ENCODE measurements at places on chromosomes 7 and 10. TPM values are rescaled to one million over a fixed set of nuclear protein-coding genes. Genes with fewer than 3 reads are reported as not detected.
A peak's percentile ranks its signal among the peaks of the same experiment; 100 is the strongest.

SH2B2 gene
- 0.89 TPM for polyA plus RNA-seq

VPS26A gene
- 44.4 TPM for polyA plus RNA-seq

LIPK gene
- polyA plus RNA-seq: not detected

PKD2L1 gene
- not detected for polyA plus RNA-seq

DNA sequence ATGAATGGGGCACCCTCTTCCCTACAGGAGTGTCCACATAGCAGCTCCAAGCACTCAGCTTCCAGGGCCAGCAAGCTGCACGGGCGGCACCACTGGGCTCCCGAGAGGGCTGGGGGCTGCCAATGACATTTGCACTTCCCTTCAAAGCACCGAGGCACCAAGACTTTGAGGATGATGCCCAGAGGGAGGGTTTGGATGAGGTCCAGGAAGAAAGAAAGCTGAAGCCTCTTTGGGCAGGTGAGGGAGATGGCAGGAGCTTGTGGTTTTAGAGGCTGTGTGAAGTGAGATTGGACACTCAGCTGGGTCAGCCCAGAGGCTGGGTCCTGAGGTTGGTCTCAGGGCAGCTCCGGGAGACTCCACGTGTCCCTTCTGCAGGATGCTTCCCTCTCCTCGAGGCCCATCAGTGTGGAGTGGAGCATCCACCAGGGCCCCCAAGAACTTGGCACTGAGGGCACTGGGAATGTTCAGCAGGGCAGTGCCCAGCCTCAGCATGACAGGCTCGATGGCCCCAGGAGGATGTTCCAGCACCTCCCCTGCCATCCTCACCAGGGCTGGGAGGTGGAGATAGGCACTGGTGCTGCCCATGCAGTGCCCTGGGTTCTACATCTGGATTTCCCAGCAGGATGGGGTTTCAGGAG is 54.9 kb upstream of the IGFBP3 start:
- DNase-seq: no peak

DNA sequence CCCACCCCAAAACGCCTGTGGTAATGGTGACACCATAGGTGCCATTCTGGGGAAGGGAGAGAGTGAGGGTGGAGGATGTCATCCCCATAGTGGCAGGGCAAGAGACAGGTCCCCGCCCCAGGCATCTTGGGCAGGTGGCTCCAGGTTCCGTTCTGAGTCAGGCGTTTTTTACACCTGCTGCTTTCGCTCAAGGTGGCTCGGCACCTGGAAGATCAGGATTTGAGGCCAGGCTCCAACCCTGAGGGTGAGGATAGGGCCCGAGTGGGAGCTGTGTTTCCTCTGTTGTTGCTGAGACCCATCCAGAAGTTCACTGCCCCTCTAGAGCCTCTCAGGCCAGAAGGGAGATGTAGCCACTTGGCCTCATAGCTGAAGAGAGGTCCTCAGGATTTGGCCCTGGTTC is 36.6 kb upstream of the DUSP5 start:
- no peak for DNase-seq

DNA sequence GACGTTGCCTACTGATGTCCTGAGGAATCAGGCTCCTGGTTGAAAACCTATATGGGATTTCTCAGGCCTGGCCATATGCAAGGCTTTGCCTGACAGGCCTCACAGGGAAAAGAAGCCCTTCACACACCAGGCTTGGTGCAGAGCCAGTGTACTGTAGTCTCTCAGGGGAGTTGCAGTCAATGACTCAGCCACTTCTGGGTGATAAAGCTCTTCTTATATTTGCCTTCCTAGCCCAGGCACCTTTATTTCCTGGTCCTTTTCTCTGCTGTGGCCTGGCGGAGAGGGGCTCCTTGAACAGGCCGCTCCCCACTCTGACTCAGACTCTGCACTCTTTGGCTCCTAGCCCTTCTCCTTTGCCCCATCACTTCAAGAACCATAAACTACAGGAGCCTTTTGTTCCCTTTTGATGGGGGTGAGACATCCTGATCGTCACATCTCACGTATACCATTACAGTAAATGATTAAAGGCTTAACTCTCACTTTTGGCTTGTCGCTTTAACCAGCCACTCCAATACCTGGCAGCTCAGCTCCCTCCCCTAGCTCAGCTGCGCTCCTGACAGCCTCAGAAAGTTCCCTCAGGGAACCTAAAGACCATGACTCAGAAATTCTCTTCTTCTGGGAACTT is 33.5 kb downstream of the DPY19L1 start:
- peak; percentile 41 for DNase-seq

DNA sequence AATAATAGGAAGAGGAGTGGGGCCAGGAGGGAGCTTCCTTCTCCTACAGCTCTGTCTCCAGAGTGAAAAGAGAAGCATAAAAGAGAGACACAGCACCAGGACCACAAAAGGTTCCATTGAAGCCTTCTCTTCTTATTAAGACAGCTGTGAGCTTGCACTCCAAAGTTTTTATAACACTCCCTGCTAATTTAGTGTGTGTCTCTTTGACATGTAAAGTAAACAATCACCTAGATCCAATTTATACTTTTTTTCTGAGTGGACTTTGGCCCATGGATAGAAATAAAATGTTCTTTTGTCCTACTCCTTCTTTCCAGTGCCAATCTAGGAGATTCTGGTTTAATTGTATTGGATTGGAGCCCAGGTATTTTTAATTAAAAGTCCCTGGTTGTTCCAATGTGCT is at the start of gene CYP2C8:
Gene CYP2C8 (minus strand): TSS at position 212 of the 400 bp plus-strand sequence. CDS start 95 bp downstream, at position 117.
- DNase-seq: no peak

GRCh38 chr7:148625342-148625741 is 34.8 kb downstream of the C7orf33 start:
- no peak for DNase-seq

GRCh38 chr10:25692761-25693160 is 241.3 kb upstream of the MYO3A start:
- DNase-seq: no peak

GRCh38 chr7:148954766-148955165 is 70.7 kb upstream of the EZH2 start:
- DNase-seq: no peak

GRCh38 chr7:144709066-144709465 is 126.8 kb downstream of the TPK1 start:
- no peak for DNase-seq

- DNase-seq: no peak
These were observed 54.1 kb downstream of the PLPP4 start for GRCh38 chr10:120511165-120511564.

GRCh38 chr7:122616951-122617350 is 82.0 kb downstream of the RNF133 start:
- DNase-seq: no peak

GRCh38 chr7:90119178-90119971 is 34.9 kb upstream of the STEAP1 start:
- no peak for DNase-seq

- DNase-seq: no peak
These were observed 724.0 kb downstream of the GRID1 start for GRCh38 chr10:85642421-85643170.

DNA sequence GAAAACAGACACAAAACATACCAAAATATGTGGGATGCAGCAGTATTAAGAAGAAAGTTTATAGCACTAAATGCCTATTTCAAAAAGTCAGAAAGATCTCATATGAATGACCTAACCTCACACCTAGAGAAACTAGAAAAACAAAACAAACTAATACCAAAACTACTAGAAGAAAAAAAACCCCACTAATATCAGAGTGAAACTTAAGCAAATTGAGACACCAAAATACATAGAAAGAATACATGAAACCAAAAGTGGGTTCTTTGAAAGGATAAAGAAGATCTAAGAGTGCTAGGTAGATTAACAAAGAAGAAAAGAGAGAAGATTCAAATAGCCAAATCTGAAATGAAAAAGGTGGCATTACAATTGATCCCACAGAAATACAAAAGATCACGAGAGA is 494.1 kb downstream of the SH2D4B start:
- no peak for DNase-seq

GRCh38 chr7:17680026-17680425 is 260.3 kb downstream of the SNX13 start:
- peak; percentile 59 for DNase-seq

DNA sequence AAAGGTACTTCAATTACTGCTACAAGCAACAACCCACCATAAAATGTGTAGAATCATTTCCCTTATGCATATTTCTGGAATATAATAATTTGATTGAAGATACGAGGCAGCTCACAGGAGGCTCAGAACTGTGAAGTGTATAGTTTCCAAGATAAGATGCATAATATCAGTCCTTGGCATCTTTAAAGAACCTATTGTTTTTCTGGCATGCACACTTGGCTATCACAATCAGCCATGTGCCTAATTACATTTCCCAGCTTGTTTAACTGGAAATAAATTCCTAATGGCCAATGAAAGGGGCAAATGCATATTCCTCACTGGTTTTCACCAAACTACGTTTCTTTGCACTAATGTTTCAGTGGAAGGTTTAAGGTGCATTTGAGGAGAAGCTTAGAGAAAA is 83.4 kb upstream of the LRRC18 start:
- DNase-seq: no peak

- DNase-seq: no peak
These were observed 40.6 kb downstream of the LDB3 start for GRCh38 chr10:86708783-86709380.

- no peak for DNase-seq
These were observed 39.2 kb upstream of the DNAJC1 start for GRCh38 chr10:22042557-22043326.

DNA sequence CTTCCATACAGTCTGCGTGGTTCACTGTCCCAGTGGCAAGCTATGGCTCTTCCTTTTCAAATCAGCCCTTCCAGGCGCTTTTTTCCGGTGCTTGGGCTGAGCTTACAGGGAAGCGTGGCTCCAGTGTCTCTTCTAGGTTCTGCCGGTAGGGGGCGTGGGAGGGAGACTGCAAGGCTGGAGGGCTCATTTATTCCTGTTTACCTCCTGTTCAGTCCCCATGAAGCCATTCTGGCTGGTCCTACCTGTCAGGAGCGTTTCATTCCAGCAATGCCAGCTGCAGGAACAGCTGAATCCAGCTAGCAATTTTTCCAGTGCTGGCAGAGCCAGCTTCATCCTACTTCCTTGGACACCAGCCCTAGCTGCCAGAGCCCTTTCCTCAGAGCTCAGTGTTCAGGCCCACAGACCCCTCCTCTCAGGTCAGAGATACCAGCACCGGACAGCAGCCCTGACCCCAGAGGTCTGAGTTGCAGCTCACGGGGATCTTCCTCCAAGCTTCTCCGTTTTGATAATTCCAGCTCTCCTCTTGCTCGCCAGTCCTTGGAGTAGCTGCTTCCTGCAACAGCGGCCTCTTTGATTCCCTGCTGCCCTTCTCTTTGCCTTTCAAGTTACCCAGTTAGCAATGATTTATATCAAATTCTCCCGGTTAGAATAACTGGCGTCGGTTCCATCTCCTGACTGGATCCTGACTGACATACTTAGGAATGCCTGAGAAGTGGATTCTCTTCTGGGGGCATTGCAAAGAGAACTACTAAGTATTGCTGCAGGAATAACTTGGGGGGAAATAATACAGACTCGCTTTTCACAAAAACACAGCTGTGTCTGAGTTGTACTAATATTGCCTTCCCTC is 129.8 kb downstream of the FRMD4A start:
- no peak for DNase-seq

- DNase-seq: no peak
These were observed 873.7 kb downstream of the NXPH1 start for GRCh38 chr7:9307131-9307530.

DNA sequence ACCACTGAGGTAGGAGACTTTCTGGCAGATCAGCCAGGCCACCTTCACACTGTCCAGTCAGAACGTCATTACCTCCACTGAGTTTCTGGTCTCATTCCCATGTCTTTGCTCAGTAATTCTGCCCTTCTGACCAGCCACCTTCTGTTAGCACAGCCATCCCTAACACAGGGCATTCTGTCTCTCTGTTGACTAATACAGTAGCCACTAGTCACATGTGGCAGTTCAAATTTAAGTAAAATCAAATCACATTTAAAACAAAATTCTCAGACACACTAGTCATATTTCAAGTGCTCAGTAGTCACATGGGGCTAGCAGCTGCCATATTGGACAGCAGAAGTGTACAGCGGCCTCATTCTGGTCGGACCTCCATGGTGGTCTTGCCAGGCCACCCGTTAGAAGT is 7.4 kb downstream of the CPSF4 start:
- DNase-seq: no peak

- no peak for DNase-seq
These were observed 25.1 kb upstream of the SGMS1 start for GRCh38 chr10:50648935-50649227.

DNA sequence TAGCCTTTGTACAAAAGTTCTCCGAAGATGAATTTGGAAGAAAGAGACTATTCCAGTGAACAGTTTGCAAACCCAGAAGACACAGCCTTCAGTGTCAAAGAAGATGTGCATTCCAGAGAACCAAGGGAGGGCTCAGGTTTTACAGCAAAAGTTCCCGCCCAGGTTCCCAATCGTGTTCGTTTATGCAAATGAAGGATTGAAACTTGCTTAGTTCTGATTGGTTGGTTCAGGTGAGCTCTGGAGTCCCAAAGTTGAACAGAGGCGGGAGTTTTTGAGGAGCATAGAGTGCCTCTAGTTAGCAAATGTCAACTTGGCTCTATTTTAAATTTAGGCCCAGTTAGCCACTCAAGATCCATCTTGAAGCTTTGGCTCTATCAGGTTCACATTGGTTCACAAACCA is 51.3 kb downstream of the TMEM270 start:
- DNase-seq: no peak

DNA sequence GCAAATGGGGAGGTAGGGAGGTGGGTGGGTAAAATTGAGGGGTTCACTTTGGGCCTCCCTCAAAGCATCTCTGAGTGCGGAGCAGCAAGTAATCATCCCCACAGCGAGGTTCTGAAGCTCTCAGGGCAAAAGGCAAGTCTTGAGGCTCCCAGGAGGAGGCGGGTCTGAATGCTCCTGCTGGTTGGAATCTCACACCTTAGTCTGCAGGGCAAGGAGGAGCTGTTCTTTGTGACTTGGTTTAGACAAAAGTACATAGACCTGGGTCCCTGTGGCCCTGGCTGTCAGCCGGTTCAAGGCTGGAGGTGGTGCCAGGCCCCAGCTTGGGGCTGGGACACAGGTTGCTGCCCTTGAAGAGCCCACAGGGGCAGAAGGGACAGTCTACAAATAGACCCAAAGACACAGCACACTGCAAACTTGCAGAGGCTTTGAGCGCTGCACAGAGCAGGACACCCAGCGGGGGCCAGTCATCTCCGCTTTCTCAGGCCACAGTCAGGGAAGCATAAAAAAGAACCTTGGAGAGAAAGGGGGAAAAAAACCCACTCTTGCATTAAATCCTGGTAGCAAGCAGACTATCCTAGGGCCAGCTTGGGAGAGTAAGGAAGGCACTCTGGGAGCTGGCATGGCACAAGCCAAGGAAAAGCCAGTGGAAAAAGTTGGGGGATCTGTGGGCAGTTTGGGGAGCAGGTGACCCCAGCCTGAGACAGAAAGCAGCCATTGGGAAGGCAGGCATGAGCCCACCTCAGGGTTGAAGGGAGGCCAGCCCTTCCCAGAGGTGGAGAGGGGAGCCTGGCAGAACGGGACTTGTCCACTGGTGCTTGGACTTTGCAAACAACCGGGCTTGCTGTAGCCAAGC is 926 bp upstream of the C10orf71 start:
- DNase-seq: no peak

DNA sequence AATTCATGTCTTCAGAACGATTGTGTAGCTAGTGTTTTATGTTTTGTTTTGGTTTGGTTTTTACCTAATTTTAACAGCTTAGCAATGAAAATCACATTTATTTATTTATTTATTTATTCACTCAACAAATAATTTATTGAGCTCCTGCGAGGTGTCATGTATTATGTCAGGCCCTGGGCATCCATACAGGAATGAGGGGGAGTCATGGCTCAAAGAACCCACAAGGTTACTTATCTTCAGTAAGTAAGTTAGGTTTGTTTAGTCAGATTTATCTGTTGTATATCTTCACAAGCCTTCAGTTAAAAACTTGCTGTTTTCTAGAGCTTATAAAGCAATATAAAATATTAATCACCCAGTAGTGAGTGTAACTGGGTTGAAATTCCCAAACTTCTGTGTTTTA is 45.4 kb downstream of the FOXP2 start:
- DNase-seq: no peak
